ENCODE measurements at places on chromosomes 12 and 14.

GRCh38 chr14:88518592-88519512 lies 36.0 kb downstream of the PTPN21 start:
- no peak for DNase-seq

DNA sequence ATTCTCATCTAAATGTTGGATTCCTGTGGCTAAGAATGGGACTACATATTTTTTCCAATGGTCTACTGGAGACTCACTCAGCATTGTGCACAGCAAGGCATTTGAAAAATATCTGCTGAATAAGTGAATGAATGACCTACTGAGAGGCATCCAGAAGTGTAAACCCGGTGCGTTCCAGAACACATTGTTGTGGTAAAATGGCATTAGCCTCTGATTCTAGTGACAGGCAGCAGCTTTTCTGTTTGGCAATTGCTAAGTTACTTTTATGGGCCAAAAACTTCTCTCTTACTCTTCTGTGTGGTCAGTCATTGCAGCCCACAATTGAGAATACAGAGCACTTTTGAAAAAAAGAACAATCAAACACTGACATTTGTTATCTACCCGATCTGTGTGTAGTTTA lies 36.5 kb downstream of the WIF1 start:
- no peak for DNase-seq

- no peak for DNase-seq
Measured at GRCh38 chr12:55847603-55848291, 5.0 kb upstream of the MMP19 start.

DNA sequence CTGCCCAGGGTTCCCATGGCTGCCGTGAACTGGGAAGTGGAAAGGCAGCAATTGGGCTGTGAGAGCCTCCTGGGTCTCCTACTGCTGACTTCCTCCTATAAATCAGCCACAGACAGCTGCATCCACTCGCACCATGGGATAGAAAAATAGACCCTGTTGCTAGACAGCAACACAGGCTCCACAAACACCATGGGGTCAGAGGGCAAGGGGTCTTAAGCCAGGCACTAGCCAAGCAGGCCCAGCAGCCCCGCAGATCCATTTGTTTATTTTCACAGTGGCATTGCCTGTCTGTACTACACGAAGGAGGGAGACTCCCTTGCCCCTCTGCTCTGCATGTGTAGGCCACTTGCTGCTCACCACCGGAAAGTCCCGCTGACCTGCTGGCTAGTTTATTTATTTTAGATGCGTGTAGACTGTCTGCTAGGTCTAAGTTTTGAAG lies 139.8 kb downstream of the DACT1 start:
- no peak for DNase-seq

GRCh38 chr12:21881965-21882364 lies 59.3 kb downstream of the ABCC9 start:
- no peak for DNase-seq

- DNase-seq, result no peak
Measured at GRCh38 chr14:59377491-59377890, 87.7 kb downstream of the GPR135 start.

DNA sequence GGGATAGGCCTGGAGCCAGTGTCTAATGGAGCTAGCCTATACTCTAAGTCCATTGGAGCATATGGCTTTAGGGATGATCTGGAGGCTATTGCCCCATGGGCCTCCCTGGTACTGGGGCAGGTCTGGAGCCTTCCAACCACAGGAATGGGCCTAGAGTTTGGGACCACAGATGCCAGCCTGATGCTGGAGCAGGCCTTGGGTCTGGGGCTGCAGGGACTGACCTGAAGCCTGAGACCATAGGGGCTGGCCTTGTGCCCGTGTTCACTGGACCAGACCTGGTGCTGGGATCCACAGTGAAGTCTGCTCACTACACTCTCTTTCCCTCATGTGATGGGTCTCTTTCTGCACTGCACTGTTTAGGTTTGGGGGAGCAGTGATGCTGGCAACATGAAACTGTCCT lies 95.0 kb downstream of the KLHL28 start:
- DNase-seq, result no peak

- no peak for DNase-seq
Measured at GRCh38 chr12:93048656-93049055, 119.6 kb upstream of the EEA1 start.

DNA sequence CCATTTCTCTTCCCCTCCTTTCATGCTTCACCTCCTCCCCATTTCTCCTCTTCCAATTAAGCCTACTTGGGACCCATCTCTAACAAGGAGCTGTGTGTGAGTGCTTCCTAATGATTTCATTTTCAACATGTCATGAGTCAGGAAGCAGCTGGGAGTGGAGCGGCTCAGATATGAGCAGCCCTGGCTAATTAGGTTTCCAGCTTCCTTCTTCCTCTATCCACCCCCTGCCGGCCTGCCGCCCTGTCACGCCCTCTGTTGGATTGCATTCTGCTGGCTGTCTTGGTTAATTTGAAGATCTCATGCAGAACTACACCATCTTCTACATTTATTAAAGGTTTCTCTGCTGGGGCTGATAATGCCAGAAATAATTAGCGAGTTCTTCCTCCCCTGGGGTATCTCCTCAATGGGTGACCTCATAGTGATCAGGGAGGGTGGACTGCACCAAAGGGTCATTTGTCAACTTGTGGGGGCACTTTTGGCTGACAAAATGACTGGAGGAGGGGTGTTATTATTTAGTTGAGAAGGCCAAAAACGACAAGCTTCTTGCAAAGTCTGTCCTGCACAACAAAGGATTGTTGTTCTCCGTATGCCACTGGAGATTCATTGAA lies 300.9 kb upstream of the SRRM4 start:
- no peak for DNase-seq

DNA sequence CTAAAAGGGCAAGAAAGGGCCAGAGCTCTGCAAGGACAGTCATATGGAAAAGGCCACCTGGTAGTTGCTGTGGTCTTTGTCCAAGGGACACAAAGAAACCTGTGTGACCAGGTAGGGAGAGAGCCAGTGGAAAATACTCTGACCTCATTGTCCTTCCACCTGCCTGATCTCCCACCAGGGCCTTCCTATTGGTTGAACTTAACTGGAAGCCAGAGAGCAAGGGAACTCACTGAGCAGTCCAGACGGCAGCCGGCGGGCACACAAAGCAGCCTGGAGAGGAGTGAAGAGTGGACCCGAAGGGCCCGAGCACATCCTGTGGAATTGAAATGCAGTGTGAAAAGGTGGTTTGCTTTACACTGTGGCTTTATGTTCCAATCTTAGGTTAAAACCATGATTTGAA lies 120.7 kb downstream of the SLC25A21 start:
- DNase-seq, result no peak

DNA sequence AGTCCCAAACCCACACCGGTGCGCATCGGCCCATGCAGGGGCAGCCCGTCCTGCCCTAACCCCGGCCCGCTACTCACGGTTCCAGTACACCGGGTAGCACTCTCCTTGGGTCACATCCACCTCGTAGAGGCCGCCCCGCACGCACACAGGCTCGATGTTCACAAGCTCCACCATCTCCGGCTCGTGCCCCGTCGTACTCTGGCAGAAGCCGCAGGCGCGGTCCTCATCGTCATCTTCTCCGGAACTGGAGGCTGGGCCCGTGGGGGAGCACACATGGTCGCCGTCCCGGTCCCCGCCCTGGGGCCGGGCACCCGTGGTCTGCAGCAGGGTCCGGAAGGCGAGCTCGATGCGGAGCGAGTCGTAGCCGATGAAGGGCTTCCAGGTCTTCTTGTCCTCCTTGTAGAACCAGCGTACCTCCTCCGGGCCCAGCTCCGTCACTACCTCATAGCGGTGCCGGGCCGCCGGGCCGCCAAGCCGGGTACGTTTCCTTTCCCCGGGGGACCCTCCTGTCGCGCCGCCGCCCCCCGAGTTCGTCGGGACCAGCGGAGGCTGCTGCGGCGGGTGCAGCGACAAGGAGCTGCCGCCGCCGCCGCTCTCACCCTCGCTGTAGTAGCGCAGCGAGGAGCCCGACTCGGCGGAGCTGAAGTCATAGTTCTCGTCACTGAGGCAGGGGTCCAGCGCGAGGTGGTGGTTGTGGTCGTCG lies 788 bp downstream of the DDHD1 start:
- peak; percentile 67 for DNase-seq

GRCh38 chr12:95520816-95521215 lies 30.5 kb downstream of the USP44 start:
- no peak for DNase-seq

- peak; percentile 33 for DNase-seq
Measured at GRCh38 chr14:106039400-106039799, 513.0 kb downstream of the TMEM121 start.

DNA sequence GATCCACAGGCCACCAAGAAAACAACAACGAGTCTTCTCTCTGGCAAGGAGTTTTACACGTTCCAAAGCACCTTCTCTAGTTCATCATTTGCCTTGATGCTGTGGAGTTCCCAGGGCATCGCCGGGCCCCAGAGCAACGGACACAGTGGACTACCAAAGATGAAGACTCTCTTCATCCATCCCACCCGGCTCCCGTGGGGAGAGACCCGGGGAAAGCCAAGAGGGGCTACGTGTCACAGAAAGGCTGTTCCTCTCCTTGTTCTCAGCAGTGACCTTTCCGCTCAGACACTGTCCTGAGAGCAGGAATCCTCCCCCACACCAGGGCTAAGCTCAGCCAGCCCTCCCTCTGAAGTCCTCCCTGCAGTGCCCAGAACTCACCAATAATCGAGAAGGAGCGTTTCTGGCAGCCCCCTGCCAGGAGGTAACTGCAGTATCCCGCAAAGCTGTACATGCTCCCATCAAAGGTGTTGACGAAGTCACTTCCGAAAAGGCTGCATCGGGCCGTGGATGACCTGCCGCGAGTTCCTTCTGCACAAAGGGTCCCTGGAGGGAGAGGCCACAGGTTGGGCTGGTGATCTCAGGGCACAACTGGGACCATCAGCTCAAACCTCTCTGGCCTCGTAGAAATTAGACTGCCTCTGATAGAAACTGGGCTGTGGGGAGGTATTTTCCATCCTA lies 3.5 kb downstream of the VWF start:
- DNase-seq, result no peak

DNA sequence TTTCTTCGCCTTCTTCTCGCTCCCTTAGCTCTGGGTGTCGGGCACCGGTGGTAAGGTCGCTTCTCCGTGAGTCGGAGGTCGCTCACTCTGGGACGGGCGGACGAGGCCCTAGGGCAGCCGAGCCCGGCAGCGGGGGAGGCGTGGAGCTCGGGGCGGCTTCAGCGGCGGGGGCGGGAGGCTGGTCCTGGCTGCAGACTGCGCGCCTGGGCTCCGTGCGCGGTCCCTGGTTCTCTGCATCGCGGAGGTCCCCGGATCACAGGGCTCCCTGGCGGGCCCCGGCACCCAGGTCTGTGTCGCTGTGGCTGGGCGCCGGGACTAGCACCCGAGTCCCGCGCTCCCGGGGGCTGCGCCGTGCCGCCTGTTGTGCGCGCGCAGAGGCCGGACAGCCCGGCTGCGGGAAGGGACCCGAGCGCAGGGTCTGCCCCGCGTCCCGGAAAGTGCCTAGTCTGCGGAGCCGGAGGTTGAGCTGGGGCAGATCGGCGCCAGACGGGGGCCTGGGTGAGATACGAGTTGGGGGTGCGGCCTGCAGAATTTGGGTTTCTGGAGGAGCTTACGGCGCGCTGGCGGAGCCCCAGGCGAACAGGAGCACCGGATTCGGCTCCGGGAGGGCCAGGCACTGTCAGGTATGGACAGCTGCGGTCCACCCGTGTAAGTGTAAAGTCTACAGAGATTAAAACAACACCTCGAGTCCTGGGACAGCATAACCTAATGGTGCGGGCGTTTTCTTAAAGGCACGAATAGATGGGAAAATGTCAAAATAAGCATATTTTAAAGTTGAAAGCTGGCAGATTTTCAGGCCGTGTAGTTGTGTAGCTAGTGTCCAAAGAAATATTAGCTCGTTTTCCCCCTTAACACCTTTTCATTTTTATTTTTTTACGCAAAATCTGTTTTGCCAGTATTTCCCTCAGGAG lies 713 bp downstream of the FRMD6 start:
- DNase-seq, result no peak

GRCh38 chr12:118183155-118183554 lies 47.2 kb downstream of the PEBP1 start:
- DNase-seq, result no peak

- no peak for DNase-seq
Measured at GRCh38 chr12:96117460-96117859, 76.7 kb upstream of the ELK3 start.

- no peak for DNase-seq
Measured at GRCh38 chr14:94961386-94962165, 191.7 kb upstream of the GSC start.

DNA sequence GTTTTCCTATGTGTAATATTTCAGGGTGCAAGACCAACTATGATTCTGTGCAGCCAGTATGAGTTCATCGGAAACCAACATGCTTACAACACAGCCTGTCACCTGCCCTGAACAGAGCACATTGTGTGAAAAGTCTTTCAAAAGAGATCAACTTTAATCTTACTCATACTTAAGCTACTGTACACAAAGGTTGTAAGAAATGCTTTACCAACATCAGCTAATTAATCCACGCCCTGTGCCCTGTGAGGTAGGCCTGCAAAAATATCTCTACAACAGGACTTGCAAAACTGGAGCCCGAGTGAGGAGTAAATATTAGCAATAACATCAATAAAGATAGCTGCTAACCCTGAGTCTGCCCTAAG lies 15.1 kb downstream of the APPL2 start:
- DNase-seq, result no peak

DNA sequence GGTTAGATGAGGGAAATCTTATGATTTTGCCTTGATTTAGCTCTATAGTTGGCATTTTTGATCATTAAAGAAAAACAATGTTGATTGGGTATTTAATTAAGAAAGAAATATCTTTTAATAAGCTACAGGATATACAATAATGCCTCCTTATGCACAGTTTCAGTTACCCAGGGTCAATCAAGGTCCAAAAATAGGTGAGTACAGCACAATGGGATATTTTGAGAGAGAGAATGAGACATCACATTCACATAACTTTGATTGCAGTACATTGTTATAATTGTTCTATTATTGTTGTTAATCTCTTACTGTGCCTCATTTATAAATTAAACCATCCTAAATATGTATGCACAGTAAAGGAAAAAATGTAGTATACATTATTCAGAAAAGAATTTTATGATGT lies 102.2 kb downstream of the MYF5 start:
- DNase-seq, result no peak

GRCh38 chr14:21917699-21918436 lies 244.2 kb upstream of the OR4E1 start:
- DNase-seq, result peak; percentile 51

- no peak for DNase-seq
Measured at GRCh38 chr12:90024262-90024661, 315.6 kb upstream of the ATP2B1 start.

DNA sequence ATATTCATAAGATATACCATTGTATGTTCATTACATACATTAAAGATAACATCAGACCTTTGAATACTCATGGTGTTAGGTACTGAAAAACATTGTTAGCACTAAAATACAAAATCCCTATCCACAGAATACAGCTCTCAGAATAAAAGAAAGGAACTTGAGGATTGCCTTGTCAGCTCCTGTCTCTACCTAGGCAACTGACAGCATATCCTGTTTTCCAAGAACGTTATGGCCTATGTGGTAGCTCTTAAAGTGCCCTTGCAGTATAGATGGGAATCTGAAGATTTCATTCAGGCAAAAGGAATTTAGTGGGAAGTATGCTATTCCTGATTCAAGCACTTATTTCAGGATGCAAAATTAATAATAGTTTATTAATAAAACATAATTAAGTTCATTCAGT lies 1.8 kb upstream of the PPP1R12A start:
- DNase-seq, result no peak

- no peak for DNase-seq
Measured at GRCh38 chr12:98060411-98060810, 455.0 kb upstream of the TMPO start.

Data from T-helper 2 cell treated with Interferon-gamma antibody and Interleukin-4, amounts not matched to agents 5 μg/mL and 100 μg/mL, for 36 hours (primary cell).